Activated CD8-positive, alpha-beta memory T cell treated with anti-CD3 and anti-CD28 coated beads for 24 hours (primary cell): ENCODE measurements at places on chromosomes 7 and 10.

DNA sequence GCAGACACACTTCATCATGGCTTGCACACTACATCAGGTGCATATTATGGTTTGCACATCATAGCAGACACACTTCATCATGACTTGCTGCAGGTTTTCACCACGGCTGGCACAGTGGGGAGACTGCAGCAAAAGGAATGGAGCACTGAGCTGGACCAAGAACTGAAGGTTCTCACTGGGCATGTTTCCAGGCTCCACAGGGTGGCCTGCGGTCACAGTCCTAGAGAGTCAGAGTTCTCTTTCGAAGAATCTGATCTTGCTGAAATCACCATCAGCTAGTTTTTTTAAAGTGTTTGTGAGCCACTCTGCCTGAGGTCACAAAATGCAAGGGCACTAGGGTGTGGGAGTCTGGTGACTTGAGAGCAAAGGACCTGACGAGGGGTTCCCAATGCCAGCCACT, 140.4 kb upstream of the NPY start:
- no peak for DNase-seq

GRCh38 chr10:75062506-75063299, 48.8 kb upstream of the SAMD8 start:
- DNase-seq, result no peak

DNA sequence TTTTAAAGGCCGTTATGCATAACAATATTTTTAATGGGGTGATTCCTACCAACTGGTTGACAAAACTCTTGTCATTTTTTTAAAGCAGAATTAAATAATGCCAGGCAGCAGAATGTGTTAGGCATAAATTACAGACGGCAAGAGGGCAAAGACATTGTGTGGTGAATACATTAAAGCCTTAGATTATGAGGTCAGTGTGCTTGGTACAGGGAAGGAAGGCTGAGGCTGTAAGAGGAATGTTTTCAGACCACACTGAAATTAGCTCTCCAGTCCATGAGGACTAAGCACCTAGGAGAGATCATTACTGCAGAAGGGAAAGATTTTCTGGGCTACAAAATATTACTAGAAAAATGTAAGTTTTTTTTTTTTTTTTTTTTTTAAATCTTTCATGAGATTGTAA, 312.8 kb upstream of the PRKCQ start:
- DNase-seq, result no peak

- DNase-seq, result no peak
Observed at GRCh38 chr10:113555751-113556150, 2.9 kb downstream of the HABP2 start.

GRCh38 chr7:1424041-1424440, 35.2 kb downstream of the MICALL2 start:
- no peak for DNase-seq

GRCh38 chr7:79091011-79091410, 362.5 kb downstream of the MAGI2 start:
- DNase-seq, result no peak

GRCh38 chr10:92598321-92598720, 5.4 kb downstream of the KIF11 start:
- DNase-seq, result no peak

- DNase-seq, result no peak
Observed at GRCh38 chr7:140870003-140870402, 54.7 kb downstream of the BRAF start.
